Hepatocyte (in vitro differentiated cells): ENCODE measurements at places on chromosomes 11 and 22. TPM values are rescaled to one million over a fixed set of nuclear protein-coding genes. Genes with fewer than 3 reads are reported as not detected.

The UCP3 gene
- not detected in 2 replicates for polyA plus RNA-seq

DNA sequence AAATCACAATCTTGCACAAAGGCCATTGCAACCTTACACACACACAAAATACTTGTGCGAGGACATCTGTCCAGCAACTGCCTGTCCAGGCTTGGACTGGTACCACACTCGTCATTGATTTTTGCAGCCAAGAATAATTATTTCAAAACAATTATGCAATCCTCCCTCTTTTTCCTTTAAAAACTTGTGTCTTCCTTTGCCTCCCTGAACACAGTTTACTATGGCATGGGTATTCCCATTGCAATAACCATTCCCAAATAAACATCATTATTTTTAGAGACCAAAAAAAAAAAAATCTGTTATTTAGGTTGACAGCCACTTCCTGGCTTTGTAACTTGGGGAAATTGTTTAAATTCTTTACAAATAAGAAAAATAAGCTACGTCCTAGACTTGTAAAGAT is 54.0 kb downstream of the C11orf91 start:
- H3K27me3 ChIP-seq, result no peaks in the 10 kb centered on the region
- no peaks in the 10 kb centered on the region for H3K4me1 ChIP-seq
- no peak overlapping the region for H3K27ac ChIP-seq

- H3K27ac ChIP-seq, result no peak overlapping the region
- no peak for DNase-seq
- no peaks in the 10 kb centered on the region for H3K36me3 ChIP-seq
- H3K4me3 ChIP-seq, result no peak overlapping the region
- H3K4me1 ChIP-seq, result no peaks in the 10 kb centered on the region
Measured at GRCh38 chr11:17609291-17610084, 62.4 kb downstream of the OTOG start.

The SPI1 gene
- polyA plus RNA-seq, result 2.0 and 3.3 TPM in 2 replicates

The DBX1 gene
- polyA plus RNA-seq, result not detected in 2 replicates
